Tibial nerve (tissue), 4 donors: ENCODE measurements at places on chromosomes 13 and 19. TPM values are rescaled to one million over a fixed set of nuclear protein-coding genes. Genes with fewer than 3 reads are reported as not detected.

DNA sequence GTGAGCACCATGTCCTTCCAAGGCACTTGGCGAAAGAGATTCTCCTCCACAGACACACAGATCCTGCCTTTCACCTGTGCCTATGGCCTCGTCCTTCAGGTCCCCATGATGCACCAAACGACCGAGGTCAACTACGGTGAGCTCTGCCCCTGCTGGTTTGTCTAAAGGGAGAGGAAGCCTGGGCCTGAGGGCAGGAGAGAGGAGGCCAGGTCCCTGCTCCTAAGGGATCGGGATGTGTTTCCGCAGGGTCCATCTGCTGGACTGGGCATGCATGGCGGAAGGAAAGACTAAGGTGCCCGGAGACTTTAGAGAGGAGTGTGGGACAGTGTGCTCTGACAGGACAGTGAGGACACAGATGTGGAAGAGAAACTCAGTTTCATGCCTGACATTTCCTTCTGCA lies 7.6 kb downstream of the SERPINE3 start:
- no peak for DNase-seq

DNA sequence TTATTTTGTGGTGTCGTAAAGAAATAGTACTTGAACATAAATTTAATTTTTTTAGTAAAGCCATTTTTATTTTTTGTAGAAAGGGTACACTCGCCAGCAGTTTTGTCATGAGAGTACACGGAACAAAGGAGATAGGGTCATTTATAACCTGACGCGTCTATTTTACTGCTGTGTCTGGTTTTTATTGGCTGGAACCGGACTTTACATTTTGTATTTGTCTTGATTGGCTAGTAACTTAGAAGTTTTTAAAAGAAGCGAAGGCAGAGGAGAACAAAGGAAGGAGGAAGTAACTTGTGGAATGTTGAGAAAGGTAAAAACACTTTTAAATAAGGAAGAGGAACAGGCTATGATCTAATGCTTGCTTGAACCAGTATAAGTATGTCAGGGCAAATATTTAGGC lies 43.5 kb downstream of the TRPM4 start:
- DNase-seq, result no peak

CEBPG gene
- 18.6 TPM for total RNA-seq

LGALS14 gene
- total RNA-seq, result not detected

DNA sequence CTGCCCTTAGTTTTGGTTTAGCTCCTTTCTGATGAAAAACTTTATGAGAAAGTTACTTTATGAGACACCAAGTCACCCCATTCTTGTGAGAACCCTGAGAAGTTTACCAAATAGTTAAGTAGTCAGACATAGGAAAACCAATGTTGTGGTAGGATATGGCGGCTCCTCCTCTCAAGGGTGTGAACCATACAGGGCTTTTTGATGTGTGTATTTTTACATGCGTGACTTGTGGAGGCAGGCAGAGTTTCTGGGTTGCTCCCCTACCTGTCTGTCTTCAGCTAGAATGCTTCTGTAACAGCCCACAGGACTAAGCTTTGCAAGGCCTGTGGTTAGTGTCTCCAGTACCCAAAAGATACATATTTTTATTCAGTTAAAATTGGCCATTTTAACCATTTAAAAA lies 18.3 kb downstream of the UBAC2 start:
- no peak for DNase-seq

DNA sequence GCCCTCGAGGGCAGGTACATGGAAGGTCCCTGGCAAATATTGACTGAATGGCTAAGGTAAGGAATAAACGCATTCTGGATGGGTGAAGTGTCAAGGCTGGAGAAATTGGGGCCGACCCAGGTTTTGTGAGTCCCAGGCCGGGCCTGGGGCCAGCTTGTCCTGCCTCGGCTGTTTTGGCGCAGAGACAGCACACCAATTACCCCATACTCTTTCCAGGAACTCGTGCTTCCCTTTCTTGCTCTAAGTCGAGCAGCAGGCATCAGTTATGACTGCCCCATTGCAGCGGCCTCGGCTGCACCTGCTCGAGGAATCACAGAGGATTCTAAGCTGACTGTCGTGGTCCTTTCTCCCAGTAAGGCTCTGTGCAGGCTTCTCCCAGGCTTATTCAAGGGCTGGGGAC lies 67.1 kb downstream of the ZNF536 start:
- no peak for DNase-seq

- no peak for DNase-seq
These were observed 182.4 kb downstream of the NUFIP1 start for GRCh38 chr13:44806826-44807225.

- no peak for DNase-seq
These were observed 70.5 kb upstream of the ZNF420 start for GRCh38 chr19:37007587-37008220.

DNA sequence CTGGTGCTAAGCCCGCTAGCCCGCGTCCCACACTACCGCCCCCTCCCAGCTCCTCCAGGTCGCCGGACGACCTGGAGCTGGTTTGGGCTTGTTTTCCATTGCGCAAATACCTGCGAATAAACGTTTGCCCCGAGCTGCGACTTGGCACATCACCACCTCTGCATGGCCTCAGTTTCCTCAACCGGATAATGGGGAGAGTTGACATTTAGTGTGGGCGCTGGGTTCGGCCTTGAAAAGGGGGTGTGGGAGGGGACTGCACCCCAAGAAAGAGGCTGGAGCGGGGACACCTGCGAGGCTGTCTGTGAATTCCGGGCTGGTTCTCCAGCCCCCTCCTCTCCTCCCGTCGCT lies 11.0 kb upstream of the JUND start:
- no peak for DNase-seq
